ENCODE measurements at places on chromosomes 3 and 15. TPM values are rescaled to one million over a fixed set of nuclear protein-coding genes. Genes with fewer than 3 reads are reported as not detected.

- DNase-seq: no peak
These were observed 98.8 kb upstream of the ZBTB20 start for GRCh38 chr3:115245899-115246298.

TF gene
- total RNA-seq: not detected

DNA sequence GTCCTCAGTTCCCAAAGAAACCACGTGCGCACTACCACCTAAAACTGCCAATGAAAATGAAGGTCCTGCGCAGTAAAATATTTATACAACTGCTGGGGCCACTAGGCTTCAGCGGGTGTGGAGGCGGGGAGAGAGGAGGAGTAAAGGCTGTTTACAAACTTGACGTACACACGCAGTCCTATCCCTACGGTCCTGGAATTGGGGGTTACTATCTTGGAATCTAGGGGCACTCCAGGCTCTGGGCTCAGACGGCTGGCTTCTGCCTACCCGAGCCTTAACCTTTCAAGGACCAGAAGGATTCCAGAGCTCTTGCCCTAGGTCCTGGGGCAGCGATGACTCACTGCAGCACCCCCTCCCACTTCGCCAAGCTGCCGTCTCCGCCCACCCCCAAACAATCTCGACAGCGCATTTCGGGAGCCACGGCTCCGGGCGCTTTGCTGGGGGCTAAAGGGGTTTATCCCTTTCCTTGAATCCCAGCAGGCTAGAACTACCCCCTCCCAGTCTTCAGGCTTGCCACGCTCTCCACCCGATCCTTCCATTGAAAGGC is 3.0 kb downstream of the ADAMTS9 start:
- peak; percentile 56 for DNase-seq

DNA sequence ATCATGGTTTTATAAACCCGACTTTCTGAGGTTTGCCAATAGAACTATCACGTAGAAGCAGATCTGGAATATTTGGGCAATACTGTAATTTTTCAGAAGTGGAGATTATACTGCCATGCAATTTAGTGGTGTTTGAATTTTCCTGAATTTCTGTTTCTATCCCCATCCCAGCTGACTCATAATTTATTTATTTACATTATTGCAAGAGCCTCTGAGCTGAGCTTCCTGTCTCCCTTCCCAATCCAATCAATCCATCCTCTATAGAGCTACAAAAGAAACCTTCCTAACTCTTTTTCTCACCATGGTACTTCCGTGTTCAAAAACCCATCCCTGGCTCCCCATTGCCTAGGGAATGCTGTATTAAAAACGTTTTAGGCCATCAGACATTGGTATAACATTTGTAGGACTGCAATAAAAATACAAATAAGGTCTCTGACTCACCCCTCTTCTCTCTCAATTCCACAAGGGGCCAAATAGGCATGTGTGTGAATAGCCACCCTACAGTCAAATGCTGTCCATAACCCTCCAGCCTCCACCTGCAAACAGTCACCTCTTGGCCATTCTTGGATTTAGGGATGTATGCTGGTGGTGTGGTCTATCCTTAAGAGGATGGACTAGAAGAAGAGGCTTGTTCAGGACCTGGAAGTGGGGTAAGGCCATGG is 190.7 kb downstream of the CD47 start:
- DNase-seq: no peak

LTF gene
- not detected for total RNA-seq

DISP2 gene
- total RNA-seq: under 0.01 TPM

DNA sequence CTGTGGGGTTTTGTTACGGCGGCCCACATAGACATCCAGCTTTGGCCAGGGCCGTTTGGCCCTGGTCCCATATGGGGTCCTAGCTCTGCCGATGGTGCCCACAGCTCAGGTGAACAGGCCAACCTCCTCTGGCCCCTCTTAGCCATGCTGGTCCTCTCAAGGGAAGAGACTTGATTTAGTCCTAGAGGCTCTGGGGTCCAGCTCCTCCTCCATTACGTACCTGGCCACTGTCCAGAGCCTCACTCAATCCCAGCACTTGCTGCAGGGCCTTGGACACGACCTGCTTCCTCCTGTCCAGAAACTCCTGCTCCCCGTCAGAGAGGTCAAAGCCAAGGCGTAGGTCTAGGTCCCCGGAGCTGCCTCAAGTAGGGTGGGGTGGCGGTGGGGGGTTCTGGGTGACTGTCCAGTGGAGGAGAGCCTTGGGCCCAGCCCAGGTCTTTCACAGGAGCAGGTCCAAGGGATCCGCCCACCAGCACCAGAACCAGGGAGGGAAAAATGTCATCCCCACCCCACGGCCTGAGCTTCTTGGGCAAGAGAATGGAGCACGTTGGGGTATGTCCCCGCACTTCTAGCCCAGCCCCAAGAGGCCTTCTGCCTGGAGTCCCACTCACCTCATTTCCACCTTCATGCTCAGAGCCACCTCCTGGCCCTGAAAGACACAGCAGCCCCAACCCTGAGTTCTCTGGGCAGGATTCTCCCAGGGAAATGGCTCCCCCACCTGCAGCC is 6.8 kb downstream of the PLA2G4F start:
- DNase-seq: no peak

NRG4 gene
- total RNA-seq: 3.3 TPM

- no peak for DNase-seq
These were observed 45.5 kb downstream of the RFTN1 start for GRCh38 chr3:16468002-16468335.

DNA sequence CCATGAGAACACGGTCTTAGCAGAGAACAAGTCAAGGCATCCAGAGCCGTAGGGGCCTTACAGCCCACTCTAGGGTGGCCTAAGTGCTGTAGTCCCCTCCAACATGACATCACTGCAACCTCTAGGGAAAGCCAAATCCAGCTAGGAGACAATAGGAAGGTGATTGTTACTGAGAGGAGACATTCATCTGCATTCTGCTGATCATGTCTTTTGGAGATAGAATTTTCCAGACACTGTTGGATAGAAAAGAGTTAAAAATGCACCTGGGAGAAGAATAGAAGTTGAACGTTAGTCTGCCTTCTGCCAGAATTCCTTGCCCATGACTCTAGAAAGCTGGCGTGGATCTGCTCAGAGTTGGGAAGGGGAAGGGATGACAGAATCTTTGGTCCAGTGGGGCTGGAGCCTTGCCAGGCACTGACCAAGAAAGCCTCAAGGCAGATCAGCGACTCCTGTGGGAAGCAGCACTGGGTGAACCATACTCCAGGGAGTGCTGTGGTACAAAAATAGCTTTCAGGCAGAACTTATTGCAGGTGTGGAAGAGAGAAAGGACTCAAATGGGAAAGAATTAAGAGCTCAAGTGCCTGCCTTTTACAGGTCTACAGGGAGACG is 44.8 kb upstream of the RAF1 start:
- peak; percentile 32 for DNase-seq

DNA sequence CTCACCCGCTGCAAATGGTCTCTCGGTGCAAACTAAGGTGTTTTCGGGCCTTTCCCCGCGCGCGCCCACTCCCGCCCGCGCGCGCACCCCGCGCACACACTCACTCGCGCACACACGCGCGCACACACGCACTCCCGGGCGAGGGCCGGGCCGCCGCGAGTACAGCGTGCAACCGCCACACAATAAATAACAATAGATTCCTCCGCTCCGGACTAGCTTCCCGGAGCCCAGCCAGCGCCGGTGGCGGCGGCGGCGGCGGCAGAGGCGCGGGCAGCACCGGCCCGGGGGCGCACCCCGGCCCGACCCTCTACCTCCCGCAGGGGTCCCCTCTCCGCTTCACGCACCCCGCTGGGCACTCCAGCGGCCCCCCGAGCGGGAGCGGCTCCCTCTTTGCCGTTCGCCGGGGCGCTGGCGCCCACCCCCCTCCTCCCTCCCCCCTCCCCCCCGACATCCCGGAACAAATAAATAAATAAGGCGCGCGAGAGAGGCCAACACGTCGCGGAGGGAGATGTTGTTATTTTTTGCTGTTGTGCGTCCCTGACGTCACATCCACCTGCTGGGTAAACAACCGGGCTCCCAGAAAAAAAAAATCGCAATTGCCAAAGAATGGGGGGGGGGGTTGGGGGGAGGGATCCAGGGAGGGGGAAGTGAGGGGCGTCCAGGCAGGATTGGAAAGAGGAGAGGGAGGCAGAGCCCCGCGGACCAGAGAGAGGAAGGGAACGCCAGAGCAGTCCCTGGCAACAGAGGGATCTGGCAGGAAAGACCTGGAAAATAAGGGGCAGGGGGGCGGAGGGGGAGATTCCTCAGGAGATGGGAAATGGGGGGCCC is at the start of gene FOXP1:
Gene FOXP1, minus strand, starts transcription at position 163 of the 828 bp plus-strand sequence. CDS start 385,347 bp downstream, outside the sequence.
- DNase-seq: peak; percentile 80

PRTG gene
- total RNA-seq: 29.2 TPM

DNA sequence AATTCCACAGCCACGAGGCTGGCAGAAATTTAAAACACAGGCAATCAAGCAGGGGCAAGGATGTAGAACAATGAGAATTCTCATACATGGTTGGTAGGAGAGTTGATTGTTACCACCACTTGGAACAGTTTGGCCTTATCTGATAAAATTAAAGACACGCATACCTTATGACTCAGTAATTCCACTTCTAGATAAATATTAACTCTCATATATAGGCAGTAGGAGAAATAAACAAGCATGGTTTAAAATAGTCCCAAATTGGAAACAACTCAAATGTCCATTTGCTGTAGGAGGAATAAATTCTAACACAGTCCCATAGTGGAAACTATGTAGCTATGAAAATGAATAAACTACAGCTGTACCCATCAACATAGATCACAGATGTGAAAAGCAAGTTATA is 42.3 kb upstream of the USP3 start:
- DNase-seq: peak; percentile 64

DNA sequence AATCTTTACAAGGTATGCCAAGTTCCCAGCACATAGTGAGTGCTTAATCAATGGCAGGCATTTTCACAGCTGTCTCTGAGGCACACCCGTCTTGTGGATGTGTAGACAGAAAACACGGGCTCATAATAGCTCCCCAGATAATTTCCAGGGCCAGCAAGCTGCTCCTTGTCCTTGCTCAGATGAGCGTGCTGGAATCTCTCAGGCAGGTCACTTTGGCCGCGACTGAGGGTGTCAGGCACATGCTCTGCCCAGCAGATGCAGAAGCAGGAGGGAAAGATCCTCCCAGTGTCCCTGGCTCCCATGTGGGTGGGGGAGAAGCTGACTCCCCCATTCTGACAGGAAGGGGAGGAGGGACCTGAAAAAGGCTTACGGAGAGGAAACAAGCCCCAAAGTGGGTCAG is 35.6 kb upstream of the SLC6A1 start:
- DNase-seq: no peak

Data from Caki2 (cell line).